ENCODE measurements at places on chromosomes 11 and 22.

DNA sequence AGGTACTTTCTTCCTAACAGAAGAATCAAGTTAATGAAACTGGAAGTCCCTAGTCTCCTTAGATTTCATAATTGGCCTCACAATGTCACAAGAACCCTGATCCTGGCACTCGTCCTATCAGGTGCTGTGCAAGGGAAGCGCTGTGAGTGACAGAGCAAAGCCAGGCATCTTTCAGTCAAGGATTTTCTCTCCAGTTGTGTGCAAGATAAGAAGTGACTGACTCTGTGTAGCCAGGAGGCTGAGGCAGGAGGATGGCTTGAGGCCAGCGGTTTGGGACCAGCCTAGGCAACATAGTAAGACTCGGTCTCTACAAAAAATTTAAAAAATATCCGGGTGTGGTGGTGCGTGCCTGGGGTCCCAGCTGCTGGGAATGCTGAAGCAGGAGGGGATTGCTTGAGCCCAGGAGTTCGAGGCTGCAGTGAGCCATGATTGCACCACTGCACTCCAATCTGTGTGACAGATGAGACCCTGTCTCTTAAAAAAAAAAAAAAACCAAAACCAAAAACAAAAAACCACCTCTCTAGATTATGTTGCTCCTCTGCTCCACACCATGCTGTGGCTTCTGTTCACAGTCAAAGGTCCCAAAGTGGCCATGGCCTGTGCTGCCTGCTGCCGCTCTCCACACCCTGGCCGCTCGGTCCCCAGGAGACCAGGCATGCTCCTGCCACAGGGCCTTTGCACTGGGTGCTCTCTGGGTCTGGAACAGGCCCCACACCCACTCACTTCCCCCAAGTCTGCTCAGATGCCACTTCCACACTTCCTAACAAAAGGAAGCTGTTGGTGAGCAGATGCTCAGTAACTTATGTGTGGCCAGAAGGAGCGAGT lies 54.2 kb upstream of the CLDN5 start:
- ATAC-seq = no peak

DNA sequence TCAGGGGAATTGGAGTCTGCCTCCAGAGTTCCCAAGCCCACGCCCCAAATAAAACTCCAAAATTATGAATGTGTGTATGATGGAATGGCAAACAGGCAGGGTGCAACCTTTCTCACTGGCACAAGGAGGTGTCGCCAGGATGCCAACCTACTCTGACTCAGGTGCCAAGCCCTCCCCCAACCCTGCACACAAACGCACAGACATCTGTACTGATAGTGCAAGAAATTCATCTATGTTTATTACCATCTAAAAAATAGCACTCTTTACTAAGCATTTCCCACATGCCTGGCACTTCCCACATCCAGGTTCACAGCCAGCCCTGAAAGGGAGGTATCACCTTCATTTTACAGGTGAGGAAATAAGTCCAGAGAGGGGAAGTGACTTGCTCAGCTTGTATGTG lies 1.2 kb downstream of the PLA2G3 start:
- no peak for ATAC-seq

DNA sequence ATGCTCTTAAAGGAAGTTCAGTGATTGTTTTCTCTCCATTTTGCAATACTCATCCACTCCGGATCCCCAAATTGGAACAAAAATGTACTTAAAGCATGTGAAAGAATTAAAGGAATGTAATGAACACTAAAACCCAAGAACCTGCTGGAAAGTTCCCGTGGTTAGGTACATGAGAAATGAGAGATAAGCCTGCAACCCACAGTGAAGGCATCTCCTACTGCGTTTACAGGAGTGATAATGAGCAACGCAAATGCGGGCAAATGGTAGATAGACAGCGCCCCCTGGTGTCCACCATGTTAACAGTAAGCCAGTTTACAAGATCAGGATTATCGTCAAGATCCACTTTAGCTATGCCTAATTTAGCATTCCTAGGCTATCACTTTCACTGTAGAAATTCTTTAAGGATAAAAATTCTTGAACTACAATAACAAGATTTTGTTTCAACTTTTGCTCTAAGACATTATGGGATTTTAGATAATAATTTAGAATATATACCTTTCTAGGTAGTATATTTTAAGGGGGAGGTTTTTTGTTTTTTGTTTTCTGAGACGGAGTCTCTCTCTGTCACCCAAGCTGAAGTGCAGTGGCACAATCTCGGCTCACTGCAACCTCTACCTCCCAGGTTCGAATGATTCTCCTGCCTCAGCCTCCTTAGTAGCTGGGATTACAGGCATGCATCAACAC lies 29.9 kb downstream of the ALG9 start:
- peak; percentile 82 for ATAC-seq

DNA sequence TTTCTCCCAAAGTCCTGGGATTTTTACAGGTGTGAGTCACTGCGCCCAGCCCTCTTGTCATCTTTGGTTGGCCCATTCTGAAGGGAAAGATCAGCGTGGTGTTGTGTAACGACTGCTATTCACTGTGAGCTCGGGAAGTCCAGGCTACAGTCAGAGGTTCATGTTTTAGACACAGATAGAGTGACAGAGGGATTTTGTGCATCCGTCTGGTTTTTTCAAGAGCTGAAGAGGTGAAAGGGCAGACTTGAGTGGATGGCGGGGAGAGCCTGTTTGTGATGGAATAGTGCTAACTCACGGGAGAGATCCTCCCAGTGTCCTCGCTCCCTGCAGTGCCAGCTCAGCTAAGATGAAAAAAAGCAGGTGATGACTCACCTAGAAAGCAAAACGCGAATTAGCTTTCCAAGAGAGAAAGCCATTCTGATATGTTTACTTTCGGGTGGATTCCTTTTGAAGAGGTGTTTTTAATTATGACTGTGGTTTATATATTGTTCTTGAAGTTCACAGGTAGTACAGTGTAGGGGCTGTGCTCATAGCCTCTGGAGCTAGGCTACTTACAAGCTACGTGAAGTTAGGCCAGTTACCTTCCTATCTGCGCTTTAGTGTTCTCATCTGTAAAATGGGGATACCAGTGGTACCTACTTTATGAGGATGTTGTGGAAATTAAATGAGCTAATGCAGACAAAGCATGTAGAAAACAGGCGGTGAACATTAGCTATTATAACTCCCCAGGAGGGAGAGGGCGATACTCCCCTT lies 67.2 kb downstream of the C11orf91 start:
- ATAC-seq = no peak

GRCh38 chr11:122412581-122412980 lies 242.9 kb upstream of the UBASH3B start:
- ATAC-seq = no peak

DNA sequence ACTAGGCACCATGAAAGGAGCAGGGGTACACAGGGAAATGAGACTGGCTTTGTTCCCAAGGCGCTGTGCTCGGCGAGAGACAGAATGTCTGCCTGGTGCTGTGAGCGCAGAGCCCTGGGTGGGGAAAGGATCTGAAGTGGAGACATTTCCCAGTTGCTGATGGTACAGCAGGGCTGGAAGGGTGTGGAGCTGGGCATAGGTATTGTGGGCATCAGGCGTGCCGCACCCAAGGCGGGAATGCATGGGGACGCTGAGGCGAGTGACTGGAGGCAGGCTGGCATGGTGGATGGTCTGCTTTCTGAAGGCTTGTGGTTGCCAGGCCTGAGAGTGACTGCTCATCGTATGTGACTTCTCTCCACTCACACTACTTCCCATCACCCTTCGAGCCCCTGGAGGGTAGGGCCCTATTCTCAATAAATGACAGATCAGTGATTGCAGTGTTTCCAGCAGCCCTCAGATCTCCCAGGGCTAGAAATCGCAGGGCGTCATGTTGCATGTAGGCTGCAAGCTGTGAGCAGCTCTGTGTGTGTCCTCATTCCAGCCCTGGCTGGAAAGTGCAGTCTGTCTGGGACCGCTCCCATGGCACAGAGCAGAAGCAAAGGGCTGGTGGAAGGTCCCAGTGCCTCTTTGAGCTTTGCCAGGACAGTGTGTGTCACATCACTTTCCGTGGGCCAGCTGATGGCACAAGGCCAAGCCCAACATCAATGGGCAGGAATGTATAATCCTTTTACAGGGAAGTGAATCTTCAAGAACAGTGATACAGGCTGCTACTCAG lies 67.7 kb downstream of the TBC1D22A start:
- no peak for ATAC-seq

GRCh38 chr11:34926101-34926830 lies 9.8 kb downstream of the PDHX start:
- ATAC-seq = peak; percentile 48

DNA sequence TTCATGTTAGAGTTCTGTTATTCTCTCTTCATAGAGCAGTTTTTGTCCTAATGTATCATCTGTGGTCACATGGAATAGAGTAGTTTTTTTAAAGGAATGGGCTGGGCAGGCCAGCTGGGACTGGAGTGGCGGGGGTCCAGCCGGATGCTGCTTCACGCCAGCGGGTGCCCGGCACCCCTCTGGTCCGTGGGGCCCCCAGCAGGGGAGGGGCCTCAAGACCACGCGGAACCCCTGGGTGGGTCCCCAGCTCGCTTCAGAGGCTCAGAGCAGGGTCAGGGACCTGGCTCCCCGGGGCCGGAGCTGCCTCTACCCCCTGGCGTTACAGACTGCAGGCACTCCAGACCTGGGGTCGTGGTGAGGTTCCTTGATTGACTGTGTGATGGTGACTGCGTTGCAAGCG lies 159.1 kb upstream of the HSD17B12 start:
- ATAC-seq = no peak

DNA sequence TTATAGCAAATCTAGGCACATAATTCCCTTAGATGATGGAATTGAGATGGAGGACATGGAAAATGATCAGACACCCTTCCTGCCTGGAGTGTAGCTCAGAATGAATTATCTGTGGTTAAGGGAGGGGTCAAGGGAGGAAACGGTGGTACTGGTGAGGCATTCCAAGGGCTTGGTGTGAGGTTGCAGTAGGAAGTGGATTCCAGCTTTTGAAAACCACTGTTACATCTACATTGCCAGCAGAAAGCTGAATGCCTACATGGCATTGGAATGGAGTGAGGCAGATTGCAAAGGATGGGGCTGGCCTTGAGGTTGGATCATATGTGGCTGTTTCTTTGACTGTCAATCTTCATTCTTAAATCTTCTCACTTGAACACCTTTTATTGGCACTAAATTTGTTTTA lies 684.4 kb downstream of the NTM start:
- no peak for ATAC-seq

- no peak for ATAC-seq
These were observed 85.0 kb upstream of the PLET1 start for GRCh38 chr11:112345706-112346105.

- ATAC-seq = no peak
These were observed 123.5 kb upstream of the APOA1 start for GRCh38 chr11:116960930-116961329.

GRCh38 chr22:42978453-42979103 lies 36.4 kb downstream of the PACSIN2 start:
- no peak for ATAC-seq

- ATAC-seq = no peak
These were observed 7.1 kb downstream of the DCHS1 start for GRCh38 chr11:6648501-6648900.

GRCh38 chr11:1521382-1522080 lies 35.0 kb upstream of the MOB2 start:
- peak; percentile 56 for ATAC-seq

DNA sequence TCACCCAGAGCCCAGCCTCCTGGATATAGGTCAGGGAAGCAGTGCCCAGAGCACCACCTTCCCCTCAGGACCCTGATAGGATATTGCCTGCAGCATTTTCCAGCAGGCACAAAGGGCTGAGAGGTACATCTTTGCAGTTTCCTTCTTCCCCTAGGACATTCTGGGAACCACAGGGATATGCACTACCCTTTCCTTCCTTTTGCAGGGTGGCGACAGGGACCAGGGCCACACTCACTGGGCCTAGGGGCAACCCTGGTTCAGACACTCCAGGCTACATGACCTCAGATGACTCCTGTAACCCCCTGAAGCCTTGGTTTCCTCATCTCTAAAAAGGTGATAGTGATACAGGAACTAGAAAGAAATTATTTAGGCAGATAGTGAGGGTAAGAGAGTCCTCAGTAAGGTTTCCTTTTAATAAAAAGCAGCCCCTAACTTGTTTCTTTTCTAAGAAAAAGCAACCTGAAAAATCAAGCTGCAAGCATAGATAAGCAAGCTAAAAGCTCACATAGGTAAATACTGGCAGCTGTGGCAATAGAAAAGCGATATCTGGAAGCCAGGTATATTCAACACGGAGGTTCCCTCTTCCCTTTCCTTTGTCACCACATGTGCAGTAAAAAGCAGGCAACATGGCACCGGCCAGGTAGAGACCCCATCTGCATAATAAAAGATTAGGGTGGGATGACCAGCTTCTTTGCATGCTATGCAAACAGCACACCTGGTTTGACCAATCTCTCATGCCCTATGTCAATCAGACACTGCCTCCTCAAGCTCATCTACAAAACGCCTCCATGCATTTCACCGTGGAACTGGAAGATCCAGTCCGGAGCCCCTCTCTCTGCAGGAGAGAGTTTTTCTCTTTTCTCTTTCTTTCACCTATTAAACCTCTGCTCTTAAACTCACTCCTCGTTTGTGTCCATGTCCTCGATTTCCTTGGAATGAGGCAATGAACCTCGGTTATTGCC lies 13.2 kb upstream of the MRGPRX2 start:
- ATAC-seq = no peak

DNA sequence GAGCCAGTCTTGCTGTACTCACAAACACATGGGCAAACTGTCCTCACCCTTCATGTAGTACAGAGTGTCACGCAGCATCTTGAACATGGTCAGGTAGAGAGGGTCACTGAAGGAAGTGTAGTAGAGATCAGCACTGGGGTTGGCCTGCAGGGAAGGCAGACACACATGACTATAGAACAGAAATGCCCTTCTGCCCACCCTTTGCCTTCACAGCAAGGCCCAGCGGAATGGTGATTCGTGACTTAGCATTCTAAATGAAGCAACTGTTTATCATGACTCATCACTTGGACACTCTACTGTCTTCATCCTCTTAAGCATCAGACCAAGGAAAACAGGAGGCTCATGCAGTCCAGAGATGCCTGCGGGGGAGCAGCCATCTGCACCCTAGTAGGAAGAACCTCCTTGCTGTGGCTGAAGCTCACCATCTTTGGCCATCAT lies 33.4 kb downstream of the SERPIND1 start:
- no peak for ATAC-seq

- no peak for ATAC-seq
These were observed 9.5 kb downstream of the SNAP29 start for GRCh38 chr22:20868025-20868962.

DNA sequence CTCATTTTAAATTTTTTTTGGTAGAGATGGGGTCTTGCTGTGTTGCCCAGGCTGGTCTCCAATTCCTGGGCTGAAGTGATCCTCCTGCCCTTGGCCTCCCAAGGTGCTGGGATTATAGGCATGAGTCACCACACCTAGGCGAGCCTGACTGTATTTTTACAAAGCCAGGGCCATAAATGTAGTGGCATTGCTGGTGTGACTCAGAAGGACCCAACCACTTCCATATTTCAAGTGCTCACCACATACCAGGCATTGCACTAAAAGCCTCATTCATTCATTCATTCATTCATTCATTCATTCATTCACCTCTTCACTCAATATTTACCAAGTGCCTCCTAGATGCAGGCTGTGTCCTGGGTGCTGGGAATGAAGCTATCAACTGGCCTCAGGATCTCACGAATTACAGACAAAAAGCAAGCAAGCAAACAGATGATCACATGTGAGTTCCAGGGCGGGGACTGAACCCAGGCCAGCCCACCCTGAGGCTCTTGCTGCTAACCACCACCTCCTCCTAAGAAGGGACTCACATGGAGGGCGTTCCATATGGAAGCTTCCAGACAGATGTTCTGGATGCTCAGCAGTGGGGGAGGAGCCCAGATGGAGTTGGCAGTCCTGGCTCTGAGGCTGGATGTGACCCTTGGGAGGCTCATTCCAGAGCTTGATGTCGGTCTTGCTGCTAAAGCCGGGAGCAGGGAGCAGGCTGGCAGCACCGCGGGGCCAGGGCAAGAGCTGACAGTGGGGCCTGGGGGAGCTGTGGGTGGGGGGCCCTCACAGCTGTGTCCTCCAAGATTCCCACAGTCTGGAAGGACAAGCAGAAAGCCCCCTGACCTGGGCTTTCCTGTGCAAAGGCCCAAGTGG lies 158.8 kb downstream of the CTTN start:
- ATAC-seq = no peak

Data from activated CD4-positive, CD25-positive, alpha-beta regulatory T cell treated with anti-CD3 and anti-CD28 coated beads, Interleukin-2, amount 50 U/mL, for 24 hours (primary cell).